ENCODE measurements at places on chromosomes 5 and 9.

- DNase-seq = no peak
These were observed 23.0 kb downstream of the GDNF start for GRCh38 chr5:37816883-37817282.

DNA sequence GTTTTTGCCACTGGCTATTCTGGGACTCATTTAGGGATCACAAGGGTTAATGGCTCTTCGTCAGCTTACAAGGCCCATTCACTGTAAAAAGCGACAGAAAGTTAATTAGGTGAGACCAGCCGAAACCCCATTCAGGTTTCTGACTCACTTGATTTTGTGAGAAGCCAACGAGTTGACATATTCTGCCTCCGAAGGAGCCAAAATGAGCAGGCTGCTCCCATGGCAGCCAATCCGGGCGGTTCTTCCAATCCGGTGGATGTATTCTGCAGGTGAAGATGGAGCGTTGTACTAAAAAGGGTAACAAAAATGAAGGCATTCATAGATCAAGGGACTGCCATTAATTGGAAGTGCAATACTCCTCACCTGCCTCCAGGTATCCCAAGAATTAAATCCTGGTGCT is 39.7 kb downstream of the DDX31 start:
- DNase-seq = no peak

DNA sequence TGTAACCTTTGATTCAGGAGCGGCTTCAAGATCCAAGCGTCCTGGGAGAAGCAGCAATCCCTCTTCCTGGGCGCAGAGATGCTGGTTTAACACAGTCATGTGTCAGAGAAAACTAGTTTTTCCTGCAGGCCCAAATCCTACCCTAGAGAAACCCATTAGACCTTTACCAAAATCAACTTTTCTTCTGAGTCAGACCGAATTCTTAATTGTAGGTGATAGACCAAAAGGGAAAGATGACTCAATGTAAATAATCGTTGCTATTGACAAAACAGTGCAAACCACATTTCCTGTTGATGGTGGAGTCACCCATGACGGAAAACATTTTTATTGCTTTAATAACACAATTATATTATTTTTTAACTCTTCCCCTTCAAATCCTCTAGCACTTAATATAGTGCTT is 40.1 kb downstream of the SLC1A1 start:
- DNase-seq = no peak

GRCh38 chr5:172015346-172015745 is 8.9 kb upstream of the FBXW11 start:
- DNase-seq = no peak

DNA sequence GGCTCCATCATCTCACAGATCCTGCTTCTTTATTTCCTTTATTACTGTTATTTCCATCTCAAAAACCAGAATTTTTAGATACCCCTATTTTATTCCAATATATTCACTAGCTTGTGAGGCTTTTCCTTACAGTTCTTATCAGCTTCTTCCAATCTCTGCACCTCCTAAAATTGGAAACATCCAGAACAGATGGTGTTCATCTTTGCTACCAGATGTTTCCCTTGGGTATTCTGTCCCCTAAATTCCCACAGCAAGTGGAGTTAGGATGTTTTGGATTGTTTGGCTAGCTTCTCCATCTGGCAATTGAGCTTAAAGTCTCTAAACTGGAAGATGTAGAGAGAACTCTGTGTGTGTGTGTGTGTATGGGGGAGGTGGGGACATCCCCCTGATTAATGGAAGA is 580.4 kb downstream of the DTWD2 start:
- no peak for DNase-seq

DNA sequence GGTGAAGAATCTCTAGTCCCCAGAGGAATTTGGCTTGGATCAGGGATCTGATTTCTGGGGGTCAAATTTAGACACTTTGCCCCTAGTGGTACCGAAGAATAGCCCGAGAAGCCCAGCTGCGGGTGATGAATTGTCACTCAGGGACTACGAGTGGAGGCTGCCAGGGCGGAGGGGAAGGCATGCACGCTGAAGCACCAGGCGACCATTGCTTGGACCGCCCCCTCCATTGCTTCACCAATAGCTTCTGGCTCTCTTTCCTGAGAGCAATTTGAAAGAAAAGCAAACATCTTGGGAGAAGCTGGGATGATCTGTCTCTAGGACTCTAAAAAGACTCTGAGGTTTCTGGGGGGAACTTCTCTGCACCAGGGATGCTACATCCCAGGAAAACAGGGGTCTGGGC is 137.6 kb downstream of the CRB2 start:
- no peak for DNase-seq

DNA sequence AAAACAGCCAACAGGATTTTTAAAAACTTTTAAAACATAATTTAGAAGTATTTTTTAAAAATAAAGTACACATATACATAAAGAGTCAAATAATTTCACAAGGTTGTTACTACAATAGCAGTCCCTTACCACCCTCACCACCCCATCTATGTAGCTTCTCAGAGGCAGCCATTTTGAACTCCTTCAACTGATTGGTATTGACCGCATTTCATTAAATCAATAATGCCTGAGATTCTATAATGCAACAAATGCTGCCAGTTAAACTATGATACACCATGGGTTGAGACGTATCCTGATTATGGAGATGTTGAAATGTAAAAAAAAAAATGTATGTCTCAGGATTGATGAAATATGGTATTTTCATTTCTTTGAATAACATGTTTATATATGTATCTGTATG is 78.8 kb downstream of the PCSK1 start:
- DNase-seq = no peak

- DNase-seq = no peak
These were observed 76.7 kb upstream of the UNC5A start for GRCh38 chr5:176733406-176734262.

- DNase-seq = no peak
These were observed 46.0 kb upstream of the SRFBP1 start for GRCh38 chr5:121915765-121916164.

DNA sequence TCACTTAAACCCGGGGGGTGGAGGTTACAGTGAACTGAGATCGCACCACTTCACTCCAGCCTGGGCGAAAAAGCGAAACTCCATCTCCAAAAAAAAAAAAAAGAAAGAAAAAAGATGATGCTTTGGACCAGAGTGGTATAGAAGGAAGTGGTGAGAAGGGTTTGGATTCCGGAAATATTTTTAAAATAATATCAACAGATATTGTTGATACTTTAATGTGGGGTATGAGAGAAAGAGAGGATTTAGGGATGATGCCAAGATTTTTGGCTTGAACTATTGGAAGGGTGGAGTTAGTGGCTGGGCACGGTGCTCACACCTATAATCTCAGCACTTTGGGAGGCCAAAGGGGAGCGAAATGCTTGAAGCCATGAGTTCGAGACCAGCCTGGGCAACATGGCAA is 49.6 kb upstream of the PLIN2 start:
- DNase-seq = no peak

DNA sequence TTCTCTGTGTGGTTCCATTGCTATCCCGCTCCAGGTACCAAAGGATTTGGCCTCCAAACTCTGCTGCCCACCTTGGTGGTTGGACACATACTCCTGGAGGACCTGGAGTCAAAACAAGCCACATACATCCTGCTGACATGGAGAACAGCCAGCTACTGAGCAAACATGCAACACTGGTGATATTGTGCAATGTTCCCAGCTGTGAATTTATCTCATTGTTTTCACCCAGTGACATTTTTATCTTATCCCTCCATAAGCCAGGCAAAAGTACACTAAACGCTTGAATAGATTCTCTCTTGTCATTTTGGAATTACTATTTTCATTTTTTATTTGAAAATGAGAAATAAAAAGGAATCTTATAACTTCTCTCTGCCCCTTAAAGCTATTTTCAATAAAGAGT is 11.1 kb upstream of the CTSL start:
- peak; percentile 68 for DNase-seq

GRCh38 chr5:142962174-142962533 is 192.0 kb downstream of the ARHGAP26 start:
- no peak for DNase-seq

- no peak for DNase-seq
These were observed at the start of gene ISL1 for GRCh38 chr5:51383131-51384121. ISL1 (plus strand) TSS chr5:51383448; CDS start chr5:51383672, 224 bp downstream.

- DNase-seq = no peak
These were observed 9.3 kb downstream of the ADCY2 start for GRCh38 chr5:7405277-7405676.

GRCh38 chr5:150512368-150512747 is 4.4 kb downstream of the NDST1 start:
- DNase-seq = no peak

- peak; percentile 22 for DNase-seq
These were observed 137.7 kb downstream of the SPATA31D1 start for GRCh38 chr9:82126256-82126655.

DNA sequence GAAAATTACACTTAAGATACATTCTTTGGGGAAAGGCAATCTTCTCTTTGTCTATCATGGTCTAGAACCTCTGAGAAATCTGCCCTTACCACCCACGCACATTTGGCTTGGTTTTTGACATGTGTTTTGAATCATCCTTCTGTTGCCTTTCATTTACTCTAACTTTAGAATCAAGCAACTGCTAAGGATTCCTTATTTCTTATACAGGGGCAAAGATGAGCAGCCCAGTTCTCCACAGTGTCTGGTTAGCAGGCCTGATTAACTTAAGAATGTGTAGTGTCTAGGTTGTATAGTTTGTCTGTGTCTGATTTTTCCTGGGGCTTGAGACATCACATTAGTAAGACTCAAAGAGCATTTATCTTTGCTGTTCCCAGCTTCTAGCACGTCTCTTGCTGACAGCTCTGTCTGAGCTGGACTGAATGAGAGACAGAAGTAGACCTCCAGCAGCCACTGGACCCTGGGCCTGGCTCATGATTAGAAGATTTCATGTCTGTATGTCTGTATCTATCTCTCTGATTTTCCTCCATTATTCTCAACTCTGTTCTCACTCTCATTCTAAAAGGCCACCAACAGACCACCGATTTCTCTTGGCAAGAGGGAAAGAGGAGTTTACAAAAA is 31.8 kb upstream of the PCA3 start:
- DNase-seq = no peak

GRCh38 chr5:71011194-71011792 is 13.8 kb downstream of the NAIP start:
- DNase-seq = no peak

- DNase-seq = no peak
These were observed 146.8 kb upstream of the FBXL7 start for GRCh38 chr5:15353086-15353645.

DNA sequence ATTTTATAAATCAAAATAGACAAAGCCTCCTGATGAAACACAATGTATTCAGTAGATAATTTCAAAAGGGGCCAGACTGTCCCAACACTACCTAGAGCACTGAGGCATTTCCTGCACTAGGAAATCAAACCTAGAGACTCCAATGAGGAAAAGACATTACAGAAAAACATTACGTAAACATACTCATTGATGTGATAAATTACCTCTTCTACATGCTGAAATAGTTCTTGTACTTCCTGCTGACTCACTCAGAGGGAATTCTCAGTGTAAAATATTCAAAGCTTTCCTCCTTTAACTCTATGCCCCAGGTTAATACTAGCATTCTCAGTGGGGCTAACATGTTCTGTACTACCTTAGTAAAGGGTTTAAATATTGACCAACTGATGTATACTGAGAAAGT is 178.0 kb downstream of the ESM1 start:
- peak; percentile 36 for DNase-seq

GRCh38 chr5:26666371-26666770 is 372.0 kb downstream of the CDH9 start:
- no peak for DNase-seq

DNA sequence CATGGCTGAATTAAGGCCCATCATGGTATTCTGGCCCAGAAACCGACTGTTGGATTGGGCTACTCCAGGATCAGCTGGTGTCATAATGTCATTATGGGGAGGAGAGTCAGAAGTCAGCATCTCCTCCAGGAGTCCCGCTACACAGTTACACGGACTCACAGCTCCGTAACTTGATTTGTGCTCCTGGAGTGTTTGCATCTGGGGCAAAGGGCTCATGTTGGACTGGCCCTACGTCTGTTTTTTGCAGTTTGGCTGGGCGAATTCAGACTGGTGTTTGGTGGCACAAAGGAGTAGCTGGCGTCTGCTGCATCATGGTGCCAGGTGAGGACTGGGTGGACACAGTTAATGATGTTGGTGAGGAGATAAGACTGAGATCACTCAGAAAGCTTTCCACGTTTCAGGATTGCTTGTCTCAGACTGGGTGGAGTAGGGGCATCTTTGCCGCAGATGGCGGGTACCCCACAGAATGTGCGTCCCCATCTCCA is 31.3 kb downstream of the OR2V1 start:
- no peak for DNase-seq

GRCh38 chr5:35877655-35878054 is 21.0 kb downstream of the IL7R start:
- peak; percentile 18 for DNase-seq

GRCh38 chr5:167872791-167873190 is 418.7 kb upstream of the WWC1 start:
- no peak for DNase-seq

DNA sequence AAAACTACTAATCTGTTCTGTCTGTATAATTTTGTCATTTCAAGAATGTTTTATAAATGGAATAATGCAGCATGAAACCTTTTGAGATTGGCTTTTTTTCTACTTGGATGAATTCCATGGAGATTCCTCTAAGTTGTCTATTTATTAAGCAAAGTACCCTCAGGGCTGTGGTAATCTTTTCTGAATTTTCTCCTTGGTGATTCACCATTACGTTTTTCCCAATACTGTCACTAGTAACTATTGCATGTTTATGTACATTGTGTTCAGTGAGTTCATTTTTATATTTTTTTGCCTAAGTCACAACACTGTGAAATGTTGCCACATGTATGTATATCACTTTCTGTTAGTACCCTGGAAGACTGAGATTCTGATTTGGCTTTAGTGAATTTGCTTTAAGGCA is 177.0 kb upstream of the GRIN3A start:
- no peak for DNase-seq

- DNase-seq = no peak
These were observed 25.7 kb downstream of the NMUR2 start for GRCh38 chr5:152379331-152379730.

- no peak for DNase-seq
These were observed 302.4 kb downstream of the RAB3C start for GRCh38 chr5:58885260-58885659.

DNA sequence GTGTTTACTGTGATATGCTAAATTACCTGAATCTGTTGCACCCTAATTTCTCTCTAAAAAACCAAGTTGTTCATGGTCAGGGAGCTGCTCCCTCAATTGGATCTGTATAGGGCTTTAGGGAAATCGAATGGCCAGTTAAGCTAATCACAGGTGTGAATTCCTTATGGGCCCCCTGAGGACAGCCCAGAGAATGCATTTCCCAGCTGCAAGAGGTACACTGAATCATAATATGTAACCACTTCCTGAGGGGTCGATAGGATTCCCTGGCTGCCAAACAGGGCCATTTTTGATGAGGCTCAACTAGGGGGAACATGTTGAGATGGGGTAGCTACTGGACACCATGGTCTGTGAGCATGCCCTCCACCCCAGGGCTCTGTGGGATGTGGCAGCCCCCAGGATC is 478.6 kb downstream of the CCDC171 start:
- no peak for DNase-seq
